ENCODE measurements at places on chromosomes 12 and 14.
A peak's percentile ranks its signal among the peaks of the same experiment; 100 is the strongest.

GRCh38 chr12:92543359-92543758 is 159.4 kb upstream of the PLEKHG7 start:
- DNase-seq, result no peak

- DNase-seq, result no peak
Measured at GRCh38 chr12:20963762-20964161, 153.3 kb downstream of the SLCO1B3 start.

GRCh38 chr12:111444314-111444924 is 38.7 kb downstream of the SH2B3 start:
- DNase-seq, result peak; percentile 50

GRCh38 chr12:88227871-88228270 is 85.8 kb downstream of the TMTC3 start:
- DNase-seq, result no peak

GRCh38 chr12:130299574-130299973 is 38.1 kb upstream of the PIWIL1 start:
- DNase-seq, result no peak

DNA sequence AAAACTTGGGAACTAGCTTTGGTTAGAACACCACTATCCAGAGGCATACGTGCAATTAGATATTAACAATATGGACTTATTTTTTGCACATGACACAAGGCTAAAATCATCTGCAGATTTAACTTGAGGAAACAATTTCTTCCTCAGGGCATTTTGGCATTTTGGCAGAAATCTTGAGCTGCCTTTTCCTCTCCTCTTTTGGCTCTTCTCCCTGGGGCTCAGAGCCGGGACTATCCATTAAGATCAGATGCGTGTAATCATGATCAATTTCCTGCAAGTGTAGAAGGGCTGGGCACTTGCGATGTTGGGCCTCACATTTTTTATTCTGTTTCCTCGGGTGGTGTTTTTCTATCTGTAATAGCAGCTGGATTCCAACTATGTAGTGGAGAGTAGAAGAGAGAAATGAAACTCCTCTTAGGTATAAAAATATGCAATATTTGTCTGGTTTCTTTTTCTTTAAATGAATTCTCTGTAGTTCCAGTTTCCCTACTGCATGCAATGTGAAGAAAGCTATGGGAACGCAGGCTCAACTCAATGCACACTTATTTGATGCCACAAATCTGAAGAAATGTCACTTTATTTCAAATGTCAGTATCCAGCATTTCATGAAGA is 1010.8 kb downstream of the FLRT2 start:
- DNase-seq, result peak; percentile 5

- DNase-seq, result no peak
Measured at GRCh38 chr12:68621472-68622081, 10.9 kb downstream of the RAP1B start.

DNA sequence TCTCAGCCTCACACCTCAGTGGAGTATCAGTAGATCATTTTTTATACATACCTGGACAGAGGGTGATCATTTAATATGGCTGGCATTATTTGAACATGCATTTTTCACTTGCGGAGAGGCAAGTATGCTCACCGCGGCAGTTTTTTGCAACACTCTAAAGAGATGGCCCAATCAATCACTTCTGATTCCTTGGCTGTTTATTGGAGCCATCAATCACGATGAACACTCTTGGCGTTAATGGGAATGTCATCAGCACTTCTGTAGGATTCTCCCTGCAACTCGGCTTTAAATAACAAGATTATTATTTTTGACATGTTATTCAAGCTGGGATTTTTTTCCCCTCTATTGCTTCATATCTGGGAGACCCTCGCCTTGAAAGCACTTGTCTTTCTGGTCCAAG is 46.9 kb upstream of the SLC24A4 start:
- no peak for DNase-seq

DNA sequence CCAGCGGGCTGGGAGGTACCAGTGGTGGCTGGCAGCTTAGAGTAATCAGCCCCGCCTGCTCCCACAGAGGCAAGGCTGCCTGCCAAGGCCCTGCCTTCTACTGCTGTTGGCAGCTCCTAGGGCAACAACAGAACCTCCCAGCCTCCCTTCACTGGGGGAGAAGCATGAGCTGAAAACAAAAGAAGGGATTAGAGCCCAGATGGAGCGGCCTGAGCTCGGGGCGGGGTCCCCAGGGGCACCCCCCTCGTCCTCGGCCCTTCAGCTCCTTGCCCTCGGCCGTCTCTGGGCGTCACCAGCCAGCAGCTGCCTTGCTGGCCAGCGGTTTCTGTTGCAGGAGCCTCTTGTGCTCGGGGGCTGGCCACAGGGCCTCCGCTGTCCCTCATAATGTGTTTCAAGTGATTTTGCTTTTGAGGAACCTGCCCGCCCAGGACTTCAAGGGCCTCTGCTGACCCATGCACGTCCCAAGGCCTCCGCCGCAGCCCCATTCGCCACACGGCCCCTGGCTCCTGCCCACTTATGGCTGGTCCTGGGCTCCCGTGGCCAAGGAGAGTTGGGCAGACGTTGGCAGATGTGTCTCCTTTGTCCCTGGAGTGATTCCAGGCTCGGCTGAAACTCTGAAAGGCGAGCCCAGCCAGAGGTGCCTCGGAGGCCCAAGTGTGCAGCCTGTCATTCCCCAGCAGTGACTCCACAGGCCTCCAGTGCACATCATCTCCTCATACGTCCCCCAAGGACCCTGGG is 49.7 kb downstream of the PSMA6 start:
- peak; percentile 80 for DNase-seq

- no peak for DNase-seq
Measured at GRCh38 chr12:116552773-116553373, 6.3 kb upstream of the MAP1LC3B2 start.

DNA sequence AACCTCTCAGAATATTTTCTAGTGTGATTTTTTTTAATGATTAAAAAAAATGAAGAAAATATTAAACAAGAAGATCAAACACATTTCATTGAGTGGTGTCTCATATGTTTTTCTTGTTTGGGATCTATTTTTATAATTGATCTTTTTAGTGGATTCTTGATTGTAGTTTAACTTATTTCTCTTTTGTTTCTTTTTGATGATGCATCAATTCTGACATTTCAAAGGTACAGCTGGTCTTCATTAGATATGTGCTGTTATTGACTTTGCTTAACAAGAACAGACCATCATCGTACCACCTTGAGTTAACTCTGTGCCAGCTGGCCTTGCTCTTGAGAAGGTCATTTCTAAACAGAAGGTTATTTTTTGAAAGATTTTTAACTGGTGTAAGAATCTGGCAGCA is 45.8 kb upstream of the FGD4 start:
- no peak for DNase-seq

- no peak for DNase-seq
Measured at GRCh38 chr12:57864442-57865083, 18.0 kb upstream of the CTDSP2 start.

GRCh38 chr12:3962631-3963483 is 89.7 kb upstream of the PARP11 start:
- DNase-seq, result peak; percentile 45

- peak; percentile 68 for DNase-seq
Measured at GRCh38 chr12:116443821-116444589, 115.2 kb upstream of the MAP1LC3B2 start.

DNA sequence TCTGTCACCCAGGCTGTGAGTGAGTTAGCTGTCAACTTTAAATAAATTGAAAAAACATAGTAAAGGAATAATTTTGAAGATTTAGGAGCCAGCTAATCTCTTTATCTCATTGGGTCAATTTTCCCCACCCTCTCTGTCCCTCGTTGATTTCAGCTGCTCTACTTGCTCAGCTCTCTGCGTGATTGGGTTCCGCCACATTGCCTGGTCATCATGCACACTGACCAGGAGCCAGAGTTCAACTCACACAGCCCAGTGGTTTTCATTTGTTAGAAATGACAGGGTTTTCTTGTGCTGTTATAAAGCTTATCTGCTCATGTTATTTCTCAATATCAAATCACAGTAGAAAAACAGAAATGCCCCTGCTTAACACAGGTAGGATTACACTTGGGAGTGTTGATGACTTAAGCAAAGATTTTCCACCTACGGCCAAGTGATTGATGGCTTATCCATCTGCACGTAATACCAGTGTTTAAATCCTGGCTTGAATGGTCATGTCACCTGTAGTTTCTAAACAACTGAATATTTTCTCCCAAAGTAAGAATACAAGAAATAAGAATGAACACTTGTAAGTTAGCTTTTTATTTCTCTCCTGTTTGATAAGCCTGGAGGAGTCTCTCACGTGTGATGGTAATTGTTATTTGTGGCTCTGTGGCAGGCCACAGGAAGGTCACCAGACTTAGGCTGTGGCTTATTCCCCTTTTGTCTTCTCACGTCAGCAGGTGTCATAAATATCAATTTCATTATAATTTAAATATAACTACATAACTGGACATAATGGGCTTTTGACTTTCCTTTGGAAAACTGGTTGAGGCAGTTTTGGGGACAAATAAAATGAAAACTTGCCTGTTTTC is 367.2 kb upstream of the DDHD1 start:
- DNase-seq, result no peak

GRCh38 chr12:104448451-104448850 is 8.3 kb upstream of the CHST11 start:
- no peak for DNase-seq

DNA sequence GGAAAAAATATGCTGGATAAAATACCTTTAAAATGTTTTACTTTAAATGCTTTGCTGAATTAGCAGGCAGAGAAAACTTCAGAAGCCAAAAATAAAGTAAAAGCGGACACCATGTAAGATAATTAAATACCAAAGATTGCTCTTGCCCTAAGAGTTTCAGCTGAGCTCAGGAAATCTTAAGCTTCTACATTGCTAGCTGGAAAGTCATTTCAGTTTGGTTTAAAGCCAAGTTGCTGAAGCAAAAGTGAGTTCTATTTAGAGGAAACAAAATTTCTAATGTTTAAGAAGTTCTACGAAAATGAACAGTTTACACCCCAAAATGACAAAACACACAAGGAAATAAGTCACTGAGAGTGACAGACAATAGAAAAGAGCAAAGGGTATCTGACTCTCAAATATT is 310.0 kb downstream of the ADAMTS20 start:
- no peak for DNase-seq

GRCh38 chr14:90438841-90439240 is 42.0 kb downstream of the CALM1 start:
- DNase-seq, result no peak

- no peak for DNase-seq
Measured at GRCh38 chr12:82522762-82523161, 163.9 kb upstream of the TMTC2 start.

DNA sequence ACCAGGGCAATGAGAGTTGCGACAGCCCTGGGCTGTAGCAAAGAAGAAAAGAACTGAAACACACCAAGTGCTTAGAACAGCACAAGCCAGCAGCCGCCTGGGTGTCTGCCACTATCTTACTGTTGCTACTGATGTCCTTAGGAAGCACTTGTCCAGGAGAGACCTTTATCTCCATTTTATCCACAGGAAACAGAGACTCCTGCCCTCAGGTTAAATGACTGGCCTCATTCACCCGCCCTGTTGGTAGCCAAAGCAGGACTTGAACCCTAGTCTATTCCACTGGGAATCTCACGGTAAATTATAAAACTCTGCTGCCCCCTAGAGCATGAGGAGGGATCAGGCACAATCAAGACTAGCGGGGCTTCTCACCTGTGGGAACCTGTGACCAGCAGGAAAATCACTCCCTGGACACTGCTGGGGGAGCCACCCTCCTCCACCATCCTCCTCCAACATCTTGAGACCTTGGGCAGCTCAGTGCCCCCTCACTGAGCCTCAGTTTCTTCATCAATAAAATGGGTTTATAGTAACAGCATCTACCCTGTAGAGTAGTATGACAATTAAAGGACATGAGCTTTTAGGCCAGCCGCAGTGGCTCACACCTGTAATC is 20.5 kb upstream of the TESC start:
- peak; percentile 63 for DNase-seq

- no peak for DNase-seq
Measured at GRCh38 chr12:52519826-52520662, at the start of gene KRT5. Gene KRT5, minus strand, starts transcription at chr12:52520394. Its CDS starts 98 bp downstream, at chr12:52520296.

GRCh38 chr14:103696466-103697071 is 18.7 kb downstream of the XRCC3 start:
- DNase-seq, result no peak

DNA sequence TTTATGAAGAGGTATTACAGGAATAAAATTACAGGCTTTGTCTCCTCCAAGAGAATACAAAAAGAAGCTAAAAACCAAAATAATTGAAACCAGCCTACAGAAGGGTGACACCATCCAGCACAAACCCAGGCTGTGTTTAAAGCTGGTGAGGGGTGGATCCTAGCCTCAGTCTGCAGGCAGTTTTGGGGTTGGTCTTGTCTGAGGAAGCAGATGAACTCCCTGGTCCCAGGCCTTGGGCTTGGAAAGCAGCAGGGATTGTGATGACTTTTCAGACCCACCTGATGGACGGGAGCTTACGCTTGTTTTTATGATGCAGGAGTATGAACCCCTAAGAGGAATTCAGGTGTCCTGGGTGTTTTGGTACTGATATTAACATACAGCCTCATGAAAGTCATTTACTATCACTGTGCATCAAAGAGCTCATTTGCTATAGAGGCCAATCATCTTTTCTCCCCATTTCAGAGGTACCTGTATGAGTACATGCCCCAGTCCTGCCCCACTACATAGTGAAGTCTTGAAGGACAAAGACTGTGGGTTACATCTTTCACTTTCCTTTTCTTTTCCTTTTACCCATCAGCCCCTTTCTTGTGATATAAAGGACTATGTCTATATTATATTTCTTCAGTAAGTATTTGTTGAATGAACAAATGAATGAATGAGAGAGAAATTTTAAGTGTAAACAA is 18.1 kb downstream of the PRICKLE1 start:
- DNase-seq, result no peak

- DNase-seq, result no peak
Measured at GRCh38 chr14:80475074-80475473, 263.8 kb upstream of the DIO2 start.

GRCh38 chr12:19035536-19035935 is 94.0 kb upstream of the PLEKHA5 start:
- DNase-seq, result no peak

DNA sequence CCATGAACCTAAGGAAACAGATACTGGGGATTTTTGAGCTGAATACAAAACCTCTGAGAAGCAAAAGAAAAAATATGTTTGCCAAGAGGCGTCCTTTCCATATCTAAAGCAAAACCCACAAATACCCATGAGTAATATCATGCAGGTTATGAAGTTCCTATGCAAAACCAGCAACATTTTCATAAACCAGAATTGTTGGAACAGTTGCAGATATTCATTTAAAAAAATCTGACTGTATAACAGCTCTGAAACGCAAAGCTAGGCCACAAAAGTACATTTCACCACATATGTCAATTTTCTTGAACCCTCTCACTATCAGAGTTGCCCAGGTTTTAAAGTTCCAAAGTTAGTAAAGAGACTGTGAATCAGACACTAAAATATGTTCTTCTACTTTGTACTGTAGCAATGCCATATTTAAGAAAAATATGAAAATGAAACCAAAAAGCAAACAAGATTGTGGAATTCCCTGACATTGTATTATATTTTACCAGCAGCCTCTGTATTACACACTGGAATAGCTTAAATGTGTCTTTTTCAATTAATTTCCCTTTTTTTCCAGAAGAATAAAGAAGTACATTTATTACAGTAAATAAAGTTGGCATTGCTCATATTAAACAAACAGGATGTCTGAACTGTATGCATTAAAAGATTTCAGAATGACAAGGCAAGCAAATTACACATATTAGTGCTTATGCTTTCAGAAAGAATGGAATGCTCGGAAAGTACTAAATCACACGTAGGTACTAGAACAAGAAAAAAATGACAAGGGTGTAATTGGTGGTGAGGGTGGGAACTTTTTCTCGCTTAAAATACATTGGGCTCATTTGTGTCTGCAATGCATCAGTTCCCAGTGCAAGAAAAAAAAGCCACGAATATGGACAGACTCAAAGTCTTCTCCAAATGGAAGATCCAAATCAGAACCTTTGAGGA is 33.6 kb upstream of the HIF1A start:
- no peak for DNase-seq

- no peak for DNase-seq
Measured at GRCh38 chr12:21773263-21773741, 1.2 kb downstream of the KCNJ8 start.

Measured in MV-4-11 (cell line).